Kidney (tissue), 22 donors: ENCODE measurements at places on chromosomes 6 and 20.

GRCh38 chr6:137811916-137812553, 55.0 kb upstream of the TNFAIP3 start:
- no peak for DNase-seq

DNA sequence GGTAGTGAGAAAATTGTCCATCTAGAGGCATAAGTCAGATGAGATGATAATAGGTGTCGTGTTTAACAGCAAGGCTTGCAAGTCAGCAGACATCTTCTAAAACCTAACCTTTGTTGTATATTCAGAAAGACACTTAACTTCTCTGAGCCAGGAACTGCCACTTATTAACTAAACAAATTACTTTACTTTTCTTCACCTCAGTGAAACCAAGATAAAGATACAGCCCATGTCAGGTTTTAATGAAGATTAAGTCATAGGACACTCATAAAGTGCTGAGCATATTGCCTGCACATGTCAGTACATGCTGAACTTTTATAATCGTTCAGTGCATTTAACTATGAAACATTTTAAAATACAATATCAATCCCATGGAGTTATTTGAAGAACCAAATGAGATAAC, 286.8 kb downstream of the NKAIN2 start:
- no peak for DNase-seq

DNA sequence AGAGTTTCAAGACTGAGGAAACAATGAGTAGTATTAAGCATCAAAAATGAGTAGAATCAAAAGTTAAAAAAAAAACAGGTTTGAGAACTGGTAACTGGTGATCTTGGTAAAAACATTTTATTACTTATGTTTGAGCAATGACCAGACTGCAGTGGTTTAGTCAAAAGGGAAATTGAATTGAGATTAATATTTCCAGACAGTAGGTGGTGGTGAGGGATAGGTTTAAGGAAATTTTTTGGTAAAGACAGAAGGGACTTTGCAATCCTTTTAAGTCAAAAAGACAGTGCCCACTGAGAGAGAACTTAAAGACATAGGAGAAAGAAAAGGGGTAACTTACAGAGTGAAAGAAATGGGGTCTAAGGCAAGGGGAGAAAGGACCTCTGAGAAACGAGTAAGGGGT, 156.9 kb downstream of the ASCC3 start:
- no peak for DNase-seq

GRCh38 chr6:36800223-36801076, 38.8 kb downstream of the CPNE5 start:
- no peak for DNase-seq

DNA sequence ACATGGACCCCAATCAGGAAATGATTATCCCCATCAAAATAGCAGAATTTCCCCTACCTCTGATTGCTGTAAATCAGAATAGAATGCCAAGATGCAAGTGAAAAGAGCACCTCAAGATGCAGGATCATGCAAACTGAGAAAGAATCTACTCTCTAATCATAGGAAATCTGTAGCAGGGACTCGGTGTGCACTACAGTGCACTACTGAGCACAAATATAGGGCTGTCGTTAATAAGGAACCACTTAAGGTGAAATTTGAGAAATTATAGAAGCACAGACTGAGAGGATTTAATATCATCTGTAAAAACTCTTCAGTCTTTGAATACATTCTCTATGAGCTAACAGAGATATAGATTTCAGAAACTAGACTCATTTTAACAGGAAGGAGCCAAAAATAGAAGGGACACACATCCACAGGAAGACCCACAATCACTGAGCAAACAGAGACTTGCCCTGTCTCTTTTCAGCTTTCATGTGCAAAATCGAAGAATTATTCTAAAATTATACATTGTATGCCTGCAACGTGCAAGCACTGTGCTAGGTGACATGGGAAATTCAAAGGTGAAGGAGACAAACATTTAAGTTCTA, 278.3 kb downstream of the HIVEP2 start:
- no peak for DNase-seq

GRCh38 chr6:119036081-119036480, 42.4 kb downstream of the FAM184A start:
- DNase-seq: no peak

- DNase-seq: no peak
These were observed 23.0 kb downstream of the FAM135A start for GRCh38 chr6:70436320-70436719.

GRCh38 chr6:27518881-27519795, 46.2 kb upstream of the ZNF184 start:
- DNase-seq: peak; percentile 66

DNA sequence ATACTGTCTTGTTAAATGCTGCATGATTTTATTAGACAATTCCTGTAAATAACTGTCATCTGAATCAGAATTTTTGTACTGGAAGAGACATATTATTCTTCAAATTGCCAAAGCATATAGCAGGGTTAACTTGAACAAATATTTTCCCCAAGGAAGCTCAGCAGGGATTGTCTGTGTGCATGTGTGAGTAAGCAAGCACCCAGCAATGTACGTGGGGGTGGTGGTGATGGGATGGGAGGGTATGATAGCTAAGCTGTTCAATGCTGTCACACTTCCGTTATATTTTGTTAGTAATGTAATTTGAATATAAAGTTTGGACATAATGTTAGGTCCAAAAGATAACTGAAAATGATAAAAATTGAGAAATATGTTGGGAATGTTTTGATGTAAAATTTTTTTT, 118.1 kb downstream of the MYB start:
- no peak for DNase-seq

DNA sequence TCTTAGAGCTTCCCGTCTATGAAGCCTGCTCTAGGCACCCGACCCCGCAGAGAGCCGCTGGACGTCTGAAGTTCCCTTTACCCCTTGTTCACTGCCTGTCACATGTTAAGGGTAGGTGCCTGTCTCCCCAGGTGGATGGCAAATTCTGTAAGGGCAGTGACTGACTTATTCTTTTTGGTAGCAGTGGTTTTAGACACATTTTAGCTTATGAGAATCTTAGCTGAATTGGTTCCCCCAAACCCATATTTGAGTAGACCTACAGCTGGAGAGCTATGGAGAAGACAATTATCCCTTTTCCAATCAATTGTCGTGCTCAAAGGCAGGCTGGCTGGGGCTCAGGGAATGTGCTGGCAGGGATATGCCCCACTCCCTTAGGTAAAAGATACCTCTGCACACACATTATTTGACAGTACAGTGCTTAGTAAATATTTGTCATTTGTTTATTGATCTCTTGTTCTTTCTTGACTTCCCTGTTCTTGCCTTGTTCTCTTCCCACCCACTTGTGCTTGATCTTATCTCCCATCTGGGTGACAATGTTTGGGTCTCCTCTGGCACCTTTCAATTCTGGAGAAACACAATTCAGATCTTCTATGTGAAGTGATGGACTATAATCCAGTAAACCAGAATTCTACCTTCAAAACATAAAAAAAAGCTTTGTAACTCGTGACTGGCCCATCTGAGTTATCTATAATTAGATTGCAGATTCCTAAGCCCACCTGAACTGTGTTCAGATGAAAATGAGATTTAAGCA, 114.3 kb upstream of the SLC2A12 start:
- no peak for DNase-seq

- no peak for DNase-seq
These were observed 17.8 kb upstream of the COL19A1 start for GRCh38 chr6:69848552-69848951.

GRCh38 chr20:62828511-62829230, 11.8 kb downstream of the COL9A3 start:
- DNase-seq: peak; percentile 73

DNA sequence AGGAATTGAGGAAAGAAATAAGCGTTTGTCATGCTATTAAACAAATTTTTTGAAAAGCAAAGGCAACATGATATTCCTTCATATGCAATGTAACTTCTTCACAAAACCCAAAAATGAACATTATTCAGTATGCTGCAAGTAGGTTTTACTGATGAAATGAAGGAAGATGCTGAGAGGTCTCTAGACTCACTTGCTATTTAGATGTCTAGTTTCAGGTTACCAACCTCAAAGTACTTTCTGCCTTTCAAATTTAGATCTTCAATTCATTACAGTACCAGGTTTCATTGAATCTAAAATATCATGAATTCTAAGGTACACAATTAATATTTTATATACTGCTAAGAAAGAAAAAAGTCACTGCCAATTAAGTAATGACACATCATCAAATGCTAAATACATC, 39.9 kb downstream of the MYO6 start:
- DNase-seq: no peak

DNA sequence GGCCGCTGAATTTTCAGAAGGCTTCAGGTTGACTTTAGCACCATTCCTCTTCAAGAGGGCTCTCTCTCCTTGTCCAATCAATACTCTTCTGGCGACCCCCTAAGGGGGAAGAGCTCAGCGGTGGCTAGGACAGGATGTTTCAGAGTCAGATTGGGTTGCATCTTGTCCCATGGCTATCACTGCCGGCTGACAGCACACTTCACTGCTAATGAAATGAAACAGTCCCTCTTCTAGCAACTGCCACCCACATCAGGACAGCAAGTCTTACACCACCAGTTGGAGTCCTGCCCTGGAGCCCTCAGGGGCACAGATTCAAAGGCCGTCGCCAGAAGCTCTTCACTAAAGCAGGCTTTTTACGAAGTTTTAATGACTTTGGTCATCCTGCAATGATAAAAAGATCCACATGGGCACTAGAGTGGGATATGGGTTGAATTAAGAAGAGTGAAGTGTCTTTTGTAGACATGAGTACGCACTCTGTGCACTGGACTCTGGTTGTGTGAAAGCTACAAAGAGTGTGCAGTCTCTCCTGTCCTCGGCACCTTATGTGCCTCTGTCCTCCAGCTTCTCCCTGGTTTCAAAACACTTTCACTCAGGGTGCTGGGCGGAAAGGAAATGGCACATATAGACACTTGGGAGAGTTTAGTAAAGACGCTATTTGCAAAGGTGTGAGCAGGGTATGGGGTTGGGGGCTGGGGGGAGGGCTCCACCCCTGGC, 66.1 kb upstream of the SLC22A16 start:
- no peak for DNase-seq

- DNase-seq: no peak
These were observed 822.1 kb downstream of the TENT5A start for GRCh38 chr6:80930376-80930775.

DNA sequence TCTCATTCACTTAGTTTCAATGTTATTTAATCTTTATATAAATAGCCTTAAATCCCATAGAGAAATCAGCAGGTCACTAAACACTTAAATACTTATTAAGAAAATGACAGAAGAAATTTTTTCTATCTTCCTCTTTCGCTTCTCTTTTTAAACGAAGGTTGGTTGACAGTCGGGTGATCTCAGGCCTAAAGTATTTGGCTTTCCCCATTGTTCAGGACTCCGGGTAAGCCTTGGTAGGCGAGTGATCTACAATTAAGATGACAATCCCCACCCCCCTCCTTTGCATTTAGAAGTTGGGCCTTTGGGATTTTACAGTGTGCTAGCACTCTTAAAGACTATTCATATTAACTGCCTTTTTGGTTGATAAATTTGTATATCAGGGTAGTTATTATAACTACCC, 19.7 kb upstream of the UTRN start:
- DNase-seq: no peak

DNA sequence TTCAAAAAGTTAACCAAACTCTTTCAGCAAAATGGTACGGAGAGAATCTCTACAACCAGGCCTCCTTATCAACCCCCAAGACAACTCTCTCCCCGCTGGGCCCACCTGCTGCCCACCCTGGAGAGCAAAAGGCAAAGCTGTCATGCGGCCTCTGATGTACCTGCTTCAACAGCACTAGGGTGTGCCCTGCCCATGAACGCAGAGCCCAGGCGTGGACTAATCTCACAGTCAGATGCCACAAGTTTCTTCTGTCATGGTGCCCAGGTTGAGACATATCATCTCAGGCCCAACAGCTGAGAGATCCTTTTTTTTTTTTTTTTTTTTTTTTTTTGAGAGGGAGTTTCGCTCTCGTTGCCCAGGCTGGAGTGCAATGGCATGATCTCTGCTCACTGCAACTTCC, 26.3 kb downstream of the SLC2A4RG start:
- no peak for DNase-seq

DNA sequence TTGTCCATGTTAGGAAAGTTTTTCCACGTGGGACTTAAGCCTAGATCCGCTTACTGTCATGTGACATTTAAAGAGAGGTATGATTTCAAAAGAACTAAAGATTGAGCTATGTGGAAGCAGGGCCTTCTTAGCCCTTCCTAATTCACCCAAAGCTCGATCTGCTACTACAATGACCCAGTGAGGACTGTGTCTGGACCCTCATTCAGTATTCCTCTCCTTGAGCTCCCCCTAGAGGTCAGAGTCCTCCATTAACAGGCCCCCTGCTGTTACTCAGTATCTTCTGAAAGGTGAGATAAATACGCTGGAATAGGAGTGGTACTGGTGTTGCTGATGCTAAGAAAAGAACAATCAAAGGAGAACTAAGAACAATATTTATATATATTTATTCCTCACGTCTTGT, 414.0 kb downstream of the GJA1 start:
- peak; percentile 67 for DNase-seq

GRCh38 chr6:157267654-157268053, 55.7 kb downstream of the TMEM242 start:
- DNase-seq: no peak

DNA sequence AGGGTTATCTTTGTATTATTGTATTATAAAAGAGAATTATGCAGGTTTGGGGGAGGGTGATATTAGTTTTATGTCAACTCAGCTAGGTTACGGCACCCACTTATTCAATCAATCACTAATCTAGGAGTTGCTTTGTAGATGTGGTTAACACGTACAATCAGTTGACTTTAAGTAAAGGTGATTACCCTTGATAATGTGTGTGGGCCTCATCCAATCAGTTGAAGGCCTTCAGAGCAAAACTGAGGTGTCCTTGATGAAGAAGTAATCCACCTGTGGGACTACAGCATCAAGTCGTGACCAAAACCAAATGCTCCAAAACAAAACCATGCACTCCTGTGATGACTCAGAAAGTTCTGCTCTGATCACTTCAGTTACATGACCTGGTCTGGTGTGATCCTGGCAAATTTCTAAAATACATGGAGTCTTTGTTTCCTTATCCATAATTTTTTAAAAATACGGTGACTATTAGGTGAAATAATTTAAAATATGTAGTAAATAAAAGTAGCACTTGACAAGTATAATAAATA, 114.1 kb downstream of the IYD start:
- DNase-seq: no peak

- peak; percentile 66 for DNase-seq
These were observed 94.7 kb downstream of the TMEM242 start for GRCh38 chr6:157228426-157229131.

- DNase-seq: no peak
These were observed 50.6 kb downstream of the FKBP1C start for GRCh38 chr6:63261820-63262219.

DNA sequence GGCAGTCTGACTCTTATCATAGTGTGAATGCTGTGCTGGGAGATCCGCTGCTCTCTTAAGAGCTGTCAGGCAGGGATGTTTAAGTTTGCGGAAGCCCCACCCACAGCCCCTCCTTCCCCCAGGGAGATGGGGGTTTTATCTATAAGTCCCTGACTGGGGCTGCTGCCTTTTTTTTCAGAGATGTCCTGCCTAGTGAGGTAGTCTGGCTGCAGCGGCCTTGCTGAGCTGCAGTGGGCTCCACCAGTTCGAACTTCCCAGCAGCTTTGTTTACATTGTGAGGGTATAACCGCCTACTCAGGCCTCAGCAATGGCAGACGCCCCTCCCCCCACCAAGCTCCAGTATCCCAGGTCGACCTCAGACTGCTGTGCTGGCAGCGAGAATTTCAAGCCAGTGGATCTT, 75.7 kb upstream of the UST start:
- DNase-seq: no peak
